Osteoblast (primary cell): ENCODE measurements at places on chromosomes 11 and 22. TPM values are rescaled to one million over a fixed set of nuclear protein-coding genes. Genes with fewer than 3 reads are reported as not detected.

Gene PLA2G3
- 0.29 and 0.36 TPM in 2 replicates for total RNA-seq

- no peak overlapping the region for H3K27ac ChIP-seq
- H3K4me1 ChIP-seq: peaks cover 8% of the 10 kb centered on the region
- H3K27me3 ChIP-seq: no peaks in the 10 kb centered on the region
- no peak overlapping the region for H3K4me3 ChIP-seq
Measured at GRCh38 chr11:64008914-64009633, 22.8 kb downstream of the OTUB1 start.

DNA sequence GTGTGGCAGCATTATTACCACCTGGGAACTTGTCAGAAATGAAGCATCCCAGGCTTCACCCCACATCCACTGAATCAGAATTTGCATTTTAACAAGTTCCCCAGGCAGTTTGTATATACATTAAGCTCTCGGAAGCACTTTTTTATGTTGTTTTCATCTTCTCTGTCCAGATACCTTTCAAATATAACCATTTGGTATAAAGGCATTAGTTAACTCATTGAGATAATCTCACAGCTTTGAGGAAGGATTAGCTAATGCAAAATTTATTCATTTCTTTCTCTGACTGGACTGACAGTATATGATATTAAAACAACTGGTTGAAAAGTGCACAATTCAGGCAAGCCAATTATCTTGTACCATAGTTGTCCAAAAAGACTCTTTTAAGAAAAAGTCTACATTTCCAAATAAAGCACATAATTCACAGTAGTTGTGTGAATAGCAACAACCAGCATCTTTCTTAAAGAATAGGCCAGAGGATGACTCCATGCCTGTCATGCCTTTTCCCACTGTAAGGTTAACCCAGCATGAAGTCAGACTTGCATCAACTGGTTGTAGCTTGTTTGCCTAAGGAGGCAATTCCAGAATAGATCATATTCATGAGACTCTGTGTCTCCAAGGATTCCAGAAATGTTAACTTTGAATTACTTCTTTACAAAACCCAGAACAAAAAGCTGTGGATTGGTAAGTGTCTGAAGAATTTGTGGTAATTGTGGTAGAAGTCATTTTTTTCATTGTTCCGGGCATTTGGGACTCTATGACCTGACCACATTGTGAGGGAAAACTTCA is 254.3 kb upstream of the SESN3 start:
- H3K4me3 ChIP-seq: no peak overlapping the region
- H3K27ac ChIP-seq: peak overlapping the region; percentile 5
- H3K36me3 ChIP-seq: no peaks in the 10 kb centered on the region
- peaks cover 7% of the 10 kb centered on the region for H3K4me1 ChIP-seq

- H3K27me3 ChIP-seq: no peaks in the 10 kb centered on the region
- H3K4me3 ChIP-seq: no peak overlapping the region
- no peak overlapping the region for H3K27ac ChIP-seq
- peaks cover 10% of the 10 kb centered on the region for H3K4me1 ChIP-seq
- H3K36me3 ChIP-seq: no peaks in the 10 kb centered on the region
- DNase-seq: no peak
Measured at GRCh38 chr22:29126670-29127395, 54.0 kb downstream of the KREMEN1 start.

DNA sequence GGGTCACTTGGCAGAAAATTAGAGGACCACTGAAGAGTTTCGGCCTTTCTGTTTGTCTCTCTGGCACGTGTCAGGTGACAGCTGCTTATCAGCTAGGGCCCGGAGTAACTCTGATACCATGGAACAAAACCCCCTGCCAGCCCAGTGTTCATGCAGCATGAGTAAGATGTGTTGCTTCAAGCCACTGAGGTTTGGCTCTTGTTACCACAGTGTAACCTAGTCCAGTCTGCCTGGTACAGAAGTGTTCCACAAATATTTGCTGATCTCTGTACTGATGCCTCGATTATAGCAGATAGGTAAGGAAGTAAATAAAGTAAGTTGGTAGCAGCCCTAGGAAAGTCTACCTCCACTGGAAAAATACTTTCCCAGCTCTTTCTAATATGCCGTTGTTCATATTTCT is 20.5 kb upstream of the ETS1 start:
- no peak overlapping the region for H3K4me3 ChIP-seq
- H3K4me1 ChIP-seq: no peaks in the 10 kb centered on the region
- H3K27ac ChIP-seq: no peak overlapping the region
- no peaks in the 10 kb centered on the region for H3K36me3 ChIP-seq

DNA sequence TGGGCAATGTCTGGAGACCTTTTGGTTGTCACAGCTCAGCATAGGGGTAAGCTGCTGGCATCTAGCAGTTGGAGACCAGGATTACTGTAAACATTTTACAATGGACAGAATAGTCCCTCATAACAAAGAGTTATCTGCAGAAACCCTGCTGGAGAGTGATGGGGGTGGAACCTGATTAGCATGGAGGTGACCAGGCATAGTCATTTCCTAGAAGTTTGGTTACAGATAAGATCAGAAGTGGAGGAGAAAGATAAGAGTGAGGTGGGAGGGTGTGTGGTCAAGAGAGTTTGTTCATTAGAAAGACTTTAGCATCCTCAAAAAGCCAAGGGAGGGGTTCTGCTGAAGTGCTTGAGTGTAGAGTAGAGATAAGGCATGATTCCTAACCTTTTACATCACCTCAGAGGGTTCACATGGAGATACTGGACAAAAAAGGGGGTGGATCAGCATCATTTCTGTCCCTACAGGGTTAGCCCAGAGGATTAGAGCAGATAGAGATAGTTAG is 38.8 kb downstream of the PRDM11 start:
- no peaks in the 10 kb centered on the region for H3K27me3 ChIP-seq
- H3K27ac ChIP-seq: no peak overlapping the region
- DNase-seq: peak; percentile 14
- no peak overlapping the region for H3K4me3 ChIP-seq
- H3K4me1 ChIP-seq: peaks cover 4% of the 10 kb centered on the region

DNA sequence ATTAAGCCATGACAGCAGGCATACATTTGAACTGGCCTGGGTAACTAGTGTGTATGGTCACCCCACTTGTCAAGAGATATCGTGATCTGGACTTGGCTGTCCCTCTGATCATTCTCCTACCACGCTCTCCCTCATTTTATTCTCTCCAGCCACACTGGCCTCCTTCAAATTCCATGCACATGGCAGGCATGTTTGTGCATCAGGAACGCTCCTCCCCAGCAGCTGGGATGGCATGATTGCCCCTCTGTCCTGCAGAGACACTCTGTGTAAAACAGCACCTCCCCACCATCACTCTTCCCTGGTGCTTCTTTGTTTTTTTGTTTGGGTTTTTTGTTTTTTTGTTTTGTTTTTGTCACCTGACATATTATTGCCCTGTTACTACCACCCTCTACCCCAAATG is 31.5 kb upstream of the SCGB1A1 start:
- H3K27me3 ChIP-seq: peaks cover 16% of the 10 kb centered on the region
- H3K4me3 ChIP-seq: no peak overlapping the region
- H3K4me1 ChIP-seq: no peaks in the 10 kb centered on the region

DNA sequence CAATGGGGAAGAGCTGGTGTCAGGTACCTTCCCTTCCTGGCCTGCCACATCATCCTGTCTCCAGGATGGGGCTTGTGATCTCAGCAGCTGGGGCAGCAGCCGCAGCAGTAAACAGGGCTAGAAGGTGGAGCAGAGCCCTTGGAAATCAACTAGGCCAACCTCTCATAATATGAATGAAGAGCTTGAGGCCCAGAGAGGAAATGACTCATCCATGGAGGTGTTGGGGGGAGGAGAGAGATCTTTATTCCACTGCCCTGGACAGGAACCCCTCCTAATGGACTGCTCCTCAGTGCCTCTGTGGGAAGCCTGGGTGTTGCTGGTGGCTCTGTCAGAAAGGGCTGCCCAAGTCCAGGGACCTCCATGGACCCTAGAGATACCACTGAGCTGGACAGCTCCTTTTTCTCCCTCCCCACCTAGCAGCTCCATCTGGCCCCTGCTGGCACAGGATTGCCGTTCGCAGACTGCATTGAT is 111.8 kb downstream of the OSBP2 start:
- no peak overlapping the region for H3K27ac ChIP-seq
- peaks cover 6% of the 10 kb centered on the region for H3K27me3 ChIP-seq
- DNase-seq: no peak
